ENCODE measurements at places on chromosomes 12 and 14.

DNA sequence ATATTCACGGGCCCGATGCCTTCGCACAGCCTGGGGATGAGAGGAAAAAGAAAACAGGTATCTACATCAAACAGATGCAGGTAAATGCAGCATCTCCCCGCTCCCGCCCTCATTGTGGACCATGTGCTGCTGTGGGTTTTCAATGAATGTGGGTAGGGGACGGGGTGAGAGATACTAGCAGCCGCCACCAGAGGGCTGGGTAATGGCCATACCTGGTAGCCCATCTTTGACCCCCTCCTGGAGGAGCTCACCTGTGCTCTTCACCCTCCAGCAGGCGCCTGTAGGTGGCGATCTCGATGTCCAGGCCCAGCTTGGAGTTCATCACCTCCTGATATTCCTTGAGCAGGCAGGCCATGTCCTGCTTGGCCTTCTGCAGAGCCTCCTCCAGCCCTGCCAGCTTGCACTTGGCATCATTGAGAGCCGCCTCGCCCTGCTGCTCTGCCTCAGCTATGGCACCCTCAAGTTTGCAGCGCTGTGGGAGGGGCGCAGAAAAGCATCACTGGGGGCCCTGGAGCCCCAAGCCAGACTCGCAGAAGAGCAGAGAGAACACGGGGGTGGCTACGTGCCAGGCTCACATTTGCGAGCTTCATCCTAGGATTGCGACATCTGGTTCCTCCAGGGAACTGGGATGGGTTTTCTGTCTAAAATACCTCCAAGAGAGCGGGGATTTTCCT lies 10.2 kb downstream of the KRT82 start:
- DNase-seq = peak; percentile 16

DNA sequence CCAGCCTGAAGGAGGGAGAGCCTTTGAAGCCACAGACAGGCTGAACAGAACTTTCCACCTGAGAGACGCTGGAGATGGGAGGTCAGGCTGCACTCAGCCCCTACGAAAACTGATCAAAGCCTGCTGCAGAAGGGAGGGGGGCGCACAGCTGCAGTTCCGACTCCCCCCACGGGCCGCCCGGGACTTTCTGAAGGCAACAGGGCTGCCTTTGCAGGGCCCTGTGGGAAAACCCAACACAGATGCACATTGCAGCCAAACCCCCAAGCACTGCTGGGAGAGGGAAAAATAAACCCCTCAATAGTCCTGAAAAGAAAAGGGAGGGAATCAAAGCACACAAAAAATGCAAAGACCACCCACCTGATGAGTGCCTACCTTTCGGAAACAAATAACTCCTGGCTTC lies 290.6 kb downstream of the ZFP36L1 start:
- no peak for DNase-seq

DNA sequence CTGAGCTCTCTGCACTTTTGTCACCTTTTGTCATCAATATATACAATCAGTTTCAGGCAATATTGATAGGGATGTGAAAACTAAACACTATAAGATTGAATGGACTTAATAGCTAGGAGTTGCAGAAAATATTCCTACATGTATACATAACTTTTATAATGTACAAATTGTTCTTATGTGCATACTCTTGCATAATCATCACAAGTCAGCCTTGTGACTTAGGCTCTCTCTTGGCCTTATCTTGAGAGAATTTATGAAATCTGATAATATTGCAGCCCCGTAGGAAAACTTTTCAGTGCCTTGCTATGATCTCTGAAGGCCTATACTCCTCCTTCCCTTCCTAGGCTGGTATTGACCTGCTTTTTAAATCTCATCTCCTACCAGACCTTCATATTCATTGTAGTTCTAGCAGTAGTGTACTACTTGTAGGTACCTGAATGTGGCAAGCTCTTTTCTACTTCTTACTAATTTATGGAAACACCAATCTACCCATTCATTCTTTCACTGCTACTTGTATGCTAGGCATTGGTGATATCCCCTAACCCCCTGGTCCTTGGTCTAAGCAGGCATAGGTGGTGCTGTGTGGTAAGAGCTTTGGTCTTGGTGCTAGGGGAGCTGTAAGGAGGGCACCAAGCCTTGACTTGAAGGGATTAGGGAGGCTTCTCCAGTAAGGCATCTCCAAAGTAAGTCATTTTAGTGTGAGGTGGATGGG lies 100.0 kb downstream of the PRKCH start:
- DNase-seq = no peak

DNA sequence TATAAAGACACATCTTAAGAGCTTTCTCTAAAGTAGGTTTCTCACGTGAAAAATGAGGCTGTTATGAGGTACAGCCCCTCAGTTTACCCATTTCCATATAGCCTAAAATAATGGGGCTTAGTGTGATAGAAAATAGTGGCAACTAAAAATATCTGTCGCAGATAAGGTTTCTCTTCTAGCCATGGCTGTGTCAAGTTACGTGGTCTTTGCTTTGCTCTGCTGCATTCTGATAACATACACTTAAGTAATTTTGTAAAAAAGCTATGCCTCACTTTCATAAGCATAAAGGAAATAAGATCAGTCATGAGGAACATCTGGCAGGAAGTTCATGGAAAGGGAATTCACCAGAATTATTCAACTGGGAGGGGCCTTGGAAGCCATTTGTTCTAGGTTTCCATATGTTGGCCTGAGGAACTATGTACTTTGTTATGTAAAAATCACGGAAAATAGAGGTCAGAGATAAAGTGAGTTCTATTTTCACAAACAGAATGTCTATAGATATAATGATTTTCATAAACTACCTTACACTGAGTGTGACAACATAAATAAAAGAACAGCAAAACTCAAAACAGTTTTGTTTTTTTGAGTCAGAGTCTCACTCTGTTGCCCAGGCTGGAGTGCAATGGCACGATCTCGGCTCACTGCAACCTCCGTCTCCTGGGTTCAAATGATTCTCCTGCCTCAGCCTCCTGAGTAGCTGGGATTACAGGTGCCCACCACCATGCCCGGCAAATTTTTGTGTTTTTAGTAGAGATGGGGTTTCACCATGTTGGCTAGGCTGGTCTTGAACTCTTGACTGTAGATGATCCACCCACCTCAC lies 195.6 kb upstream of the KRR1 start:
- DNase-seq = no peak

GRCh38 chr12:16880864-16881285 lies 274.9 kb upstream of the LMO3 start:
- peak; percentile 89 for DNase-seq

DNA sequence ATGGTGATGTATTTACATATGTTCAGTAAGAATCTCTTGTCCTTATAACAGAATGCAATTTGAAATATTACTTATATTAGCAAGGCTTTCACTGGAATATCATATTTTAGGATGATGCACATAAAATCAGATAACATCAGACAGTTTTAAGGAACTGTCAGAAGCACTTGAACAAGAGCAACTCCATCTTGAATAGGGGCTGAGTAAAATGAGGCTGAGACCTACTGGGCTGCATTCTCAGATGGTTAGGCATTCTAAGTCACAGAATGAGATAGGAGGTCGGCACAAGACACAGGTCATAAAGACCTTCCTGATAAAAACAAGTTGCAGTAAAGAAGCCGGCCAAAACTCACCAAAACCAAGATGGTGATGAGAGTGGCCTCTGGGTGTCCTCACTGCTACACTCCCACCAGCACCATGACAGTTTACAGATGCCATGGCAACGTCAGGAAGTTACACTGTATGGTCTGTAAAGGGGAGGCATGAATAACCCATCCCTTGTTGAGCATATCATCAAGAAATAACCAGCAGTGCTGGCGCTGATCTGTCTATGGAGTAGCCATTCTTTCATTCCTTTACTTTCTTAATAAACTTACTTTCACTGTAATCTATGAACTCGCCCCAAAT lies 27.6 kb upstream of the ETV6 start:
- no peak for DNase-seq

GRCh38 chr12:115660211-115660805 lies 617.2 kb downstream of the MED13L start:
- DNase-seq = no peak

GRCh38 chr14:69987406-69988121 lies 108.3 kb downstream of the SMOC1 start:
- no peak for DNase-seq

DNA sequence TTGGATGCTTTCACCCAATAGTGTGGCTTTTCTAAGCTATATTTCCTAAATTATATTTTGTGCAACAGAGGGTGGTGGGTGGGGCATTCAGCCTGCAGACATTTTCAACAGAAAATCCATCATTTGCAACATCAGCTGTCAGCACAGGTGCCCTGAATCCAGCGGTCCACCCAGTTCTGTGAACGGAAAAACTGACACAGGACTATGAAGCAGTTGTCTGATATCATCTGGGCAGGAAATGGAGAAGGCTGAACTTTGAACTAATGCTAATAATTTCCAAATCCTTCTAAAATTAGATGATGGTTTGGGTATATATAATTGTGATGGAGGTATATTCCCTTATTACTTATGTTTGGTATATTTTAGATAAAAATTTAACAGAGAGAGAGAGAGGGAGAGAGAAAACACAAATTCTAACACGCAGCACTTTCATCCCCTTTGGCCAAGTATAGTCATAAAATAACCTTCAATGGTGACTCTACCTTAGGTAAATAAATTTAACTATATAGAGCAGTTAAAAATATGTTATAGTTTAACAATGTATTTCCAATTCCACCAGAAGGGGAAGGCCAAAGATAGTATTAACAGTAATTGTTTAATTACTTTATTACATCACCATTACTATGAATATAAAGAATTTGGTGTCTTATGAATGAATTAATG lies 58.3 kb upstream of the PTPRB start:
- DNase-seq = no peak

DNA sequence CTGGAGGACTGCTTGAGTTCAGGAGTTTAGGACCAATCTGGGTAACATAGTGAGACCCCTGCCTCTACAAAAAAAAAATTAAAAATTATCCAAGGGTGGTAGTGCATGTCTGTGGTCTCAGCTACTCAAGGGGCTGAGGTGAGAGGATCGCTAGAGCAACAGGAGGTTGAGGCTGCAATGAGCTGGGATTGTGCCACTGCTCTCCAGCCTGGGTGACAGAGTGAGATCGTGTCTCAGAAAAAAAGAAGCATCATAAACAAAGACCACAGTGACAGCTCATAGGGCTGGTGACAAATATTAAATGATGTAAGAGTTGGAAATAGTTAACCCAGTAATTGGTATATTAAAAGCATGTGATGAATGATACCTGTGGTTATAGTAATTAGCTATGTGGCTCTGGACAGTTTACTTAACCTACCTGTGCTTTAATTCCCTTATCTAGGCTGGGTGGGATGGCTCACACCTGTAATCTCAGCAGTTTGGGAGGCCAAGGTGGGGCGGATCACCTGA lies 68.0 kb downstream of the GSC start:
- no peak for DNase-seq
